HFFc6 (cell line): ENCODE measurements at places on chromosomes 12 and 14. TPM values are rescaled to one million over a fixed set of nuclear protein-coding genes. Genes with fewer than 3 reads are reported as not detected.

- no peak for DNase-seq
- peaks cover 17% of the 10 kb centered on the region for H3K4me1 ChIP-seq
- H3K4me3 ChIP-seq = no peak overlapping the region
- no peak overlapping the region; the same call in 1 of the 2 replicates for H3K27ac ChIP-seq
- H3K36me3 ChIP-seq = peaks cover 21% of the 10 kb centered on the region
- H3K27me3 ChIP-seq = no peaks in the 10 kb centered on the region
These were observed 74.5 kb upstream of the ATF1 start for GRCh38 chr12:50689437-50689836.

DNA sequence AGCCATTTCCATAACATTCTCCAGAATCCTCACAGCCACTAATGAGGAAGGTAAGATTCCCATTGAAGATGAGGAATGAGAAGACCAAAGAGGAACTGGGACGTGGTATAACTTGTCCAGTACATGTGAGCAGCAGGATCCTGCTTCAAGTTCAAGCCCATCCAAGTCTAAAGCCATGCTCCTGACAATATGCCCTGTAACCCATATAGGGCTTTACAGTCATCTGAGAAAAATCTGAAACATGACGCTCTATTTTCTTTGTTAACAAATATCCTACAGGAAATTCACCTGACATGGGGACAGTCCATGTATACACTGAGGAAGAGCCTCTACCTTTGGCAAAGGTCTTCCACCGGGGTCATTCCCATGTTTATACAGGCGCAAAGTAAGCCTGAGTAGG, 3.1 kb upstream of the ACTR6 start:
- no peaks in the 10 kb centered on the region for H3K36me3 ChIP-seq
- H3K27ac ChIP-seq = no peak overlapping the region
- no peaks in the 10 kb centered on the region for H3K4me1 ChIP-seq
- no peak overlapping the region for H3K4me3 ChIP-seq

- no peak for DNase-seq
- H3K4me1 ChIP-seq = no peaks in the 10 kb centered on the region; the same call in 1 of the 2 replicates
- H3K36me3 ChIP-seq = no peaks in the 10 kb centered on the region
- no peak overlapping the region for H3K27ac ChIP-seq
- H3K27me3 ChIP-seq = peaks cover 7% of the 10 kb centered on the region
These were observed 95.7 kb downstream of the PPM1A start for GRCh38 chr14:60344751-60345150.

DNA sequence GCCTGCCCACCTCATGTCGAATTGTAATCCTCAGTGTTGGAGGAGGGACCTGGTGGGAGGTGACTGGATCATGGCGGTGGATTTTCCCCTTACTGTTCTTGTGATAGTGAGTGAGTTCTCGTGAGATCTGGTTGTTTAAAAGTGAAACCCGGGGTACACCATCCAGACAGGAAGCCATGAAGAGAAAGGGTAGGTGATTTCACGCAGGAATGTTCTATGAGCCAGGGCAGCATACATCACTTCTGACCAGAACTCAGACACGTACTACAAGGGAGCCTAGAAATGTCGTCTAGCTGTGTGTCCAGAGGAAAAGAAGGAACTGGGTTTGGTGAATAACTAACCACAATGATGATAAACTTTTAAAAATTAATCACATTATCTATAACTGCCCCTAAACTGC, 80.6 kb downstream of the ANO4 start:
- DNase-seq = no peak
- H3K27ac ChIP-seq = no peak overlapping the region
- no peak overlapping the region for H3K4me3 ChIP-seq
- H3K27me3 ChIP-seq = no peaks in the 10 kb centered on the region
- no peaks in the 10 kb centered on the region for H3K36me3 ChIP-seq

DNA sequence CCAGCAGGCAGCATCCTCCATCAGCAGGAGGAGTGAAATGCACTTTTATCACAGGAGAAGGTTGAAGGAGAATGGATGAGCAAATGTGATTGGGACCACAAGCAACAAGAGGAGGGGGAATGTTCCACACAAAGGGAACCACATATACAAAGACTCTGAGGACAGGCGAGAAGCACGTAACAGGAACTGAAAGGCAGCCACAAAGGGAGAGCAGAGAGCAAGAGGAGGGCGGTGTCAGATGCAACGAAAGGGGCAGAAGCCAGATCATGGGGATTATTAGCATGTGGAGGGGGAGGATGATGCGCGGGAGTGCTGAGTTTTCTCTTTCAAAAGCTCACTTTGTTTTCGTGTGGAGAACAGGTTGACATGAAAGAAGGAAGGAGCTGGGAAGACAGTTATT, 241.1 kb downstream of the SPTSSA start:
- H3K36me3 ChIP-seq = no peaks in the 10 kb centered on the region
- no peak overlapping the region for H3K27ac ChIP-seq
- H3K4me1 ChIP-seq = no peaks in the 10 kb centered on the region
- no peak overlapping the region for H3K4me3 ChIP-seq
- H3K27me3 ChIP-seq = no peaks in the 10 kb centered on the region

- H3K27me3 ChIP-seq = no peaks in the 10 kb centered on the region
- H3K36me3 ChIP-seq = no peaks in the 10 kb centered on the region
- no peak for DNase-seq
- H3K27ac ChIP-seq = no peak overlapping the region
These were observed 69.7 kb downstream of the ARF6 start for GRCh38 chr14:49962621-49963020.

DNA sequence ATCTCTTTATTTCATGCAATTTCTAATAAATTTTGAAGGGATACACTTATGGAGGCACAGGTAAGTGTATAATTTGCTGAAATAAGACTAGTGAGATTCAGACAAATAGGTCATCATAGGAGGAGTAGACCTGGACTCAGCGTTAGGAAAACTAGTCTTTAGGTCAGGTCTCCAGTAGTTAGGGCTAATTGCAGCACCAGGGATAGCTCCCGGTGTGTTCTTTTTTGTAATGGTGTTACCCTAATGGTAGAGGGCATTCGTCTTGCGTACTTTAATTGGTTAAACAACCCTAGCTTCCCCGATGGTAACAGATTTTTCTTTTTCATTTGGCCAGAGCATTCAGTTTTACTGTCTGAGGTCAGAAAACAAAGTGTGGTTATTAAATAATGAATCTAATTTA, 64.9 kb downstream of the ARID2 start:
- H3K4me1 ChIP-seq = no peaks in the 10 kb centered on the region
- no peak overlapping the region for H3K27ac ChIP-seq
- H3K27me3 ChIP-seq = no peaks in the 10 kb centered on the region
- DNase-seq = no peak
- no peaks in the 10 kb centered on the region for H3K36me3 ChIP-seq

DNA sequence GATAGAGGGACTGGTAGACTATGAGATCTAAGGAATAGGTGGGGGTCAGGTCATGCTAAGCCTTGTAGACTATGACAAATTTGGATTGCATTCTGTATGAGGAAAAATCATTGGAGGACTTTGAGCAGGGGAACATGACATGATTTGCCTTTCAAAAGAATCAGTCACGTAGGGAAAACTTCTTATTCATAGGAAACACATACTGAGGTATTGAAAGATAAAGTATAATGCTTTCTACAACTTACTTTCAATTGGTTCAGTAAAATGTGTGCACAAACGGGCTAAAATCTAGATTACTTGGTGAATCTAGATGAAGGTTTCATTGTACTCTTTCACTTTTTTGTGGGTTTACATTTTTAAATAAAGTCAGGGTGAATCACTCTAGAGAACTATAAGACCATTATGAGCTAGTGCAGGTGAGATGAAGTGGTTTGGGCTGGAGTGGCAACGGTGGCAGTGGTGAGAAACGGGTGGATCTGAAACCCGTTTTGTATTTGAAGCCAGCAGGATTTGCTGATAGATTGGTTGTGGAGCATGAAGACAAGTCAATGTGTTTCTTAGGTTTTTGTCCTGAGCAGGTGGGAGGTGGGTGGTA, 6.7 kb downstream of the BBS10 start:
- DNase-seq = peak; percentile 41
- H3K27me3 ChIP-seq = no peaks in the 10 kb centered on the region
- peaks cover 85% of the 10 kb centered on the region for H3K4me1 ChIP-seq
- no peaks in the 10 kb centered on the region for H3K36me3 ChIP-seq

DNA sequence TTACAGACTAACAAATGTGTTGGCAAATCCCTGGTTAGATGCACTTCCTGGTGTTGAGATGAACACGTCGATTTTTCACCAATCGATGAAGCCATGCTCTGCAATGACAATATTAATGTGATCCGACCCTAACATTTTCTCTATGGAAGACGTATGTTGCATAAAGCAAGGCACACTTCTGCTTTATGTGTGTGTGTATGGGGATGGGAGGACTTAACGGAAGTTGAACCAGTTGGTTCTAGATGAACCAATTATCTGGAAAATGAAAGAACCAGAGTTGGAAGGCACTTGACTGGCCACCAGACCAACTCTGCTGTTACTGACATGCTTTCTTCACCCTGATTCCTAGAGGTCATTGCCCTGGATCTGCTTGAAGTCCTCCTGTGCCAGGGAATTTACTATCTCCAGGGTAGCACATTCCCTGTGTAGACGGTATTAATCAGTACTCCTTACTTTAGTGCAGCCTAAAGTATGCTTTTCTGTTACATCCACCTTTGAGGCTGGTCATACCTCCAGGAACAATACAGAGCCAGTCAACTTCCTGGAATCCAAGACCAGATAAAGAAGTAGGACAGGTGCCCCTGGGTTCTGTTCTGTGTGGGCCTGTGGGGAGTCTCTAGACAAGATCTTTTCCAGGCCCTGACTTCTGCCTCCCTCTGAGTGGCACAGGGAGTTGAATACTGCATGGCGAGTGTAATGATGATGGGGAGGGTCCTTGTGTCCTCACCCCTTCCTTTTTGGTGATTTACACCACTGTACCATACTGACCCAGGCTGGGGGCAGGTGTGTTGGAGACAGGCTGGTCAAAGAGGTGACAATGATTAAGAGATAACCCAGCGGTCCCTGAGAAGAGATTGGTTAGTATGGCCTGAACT, 4.1 kb downstream of the SDR39U1 start:
- H3K27me3 ChIP-seq = peaks cover 7% of the 10 kb centered on the region
- H3K4me1 ChIP-seq = peaks cover 42% of the 10 kb centered on the region
- no peak for DNase-seq
- H3K4me3 ChIP-seq = no peak overlapping the region
- peaks cover 25% of the 10 kb centered on the region for H3K36me3 ChIP-seq
- H3K27ac ChIP-seq = 0 out of 2 replicates have a peak overlapping the region, but pooled peaks have one; percentile 2

DNA sequence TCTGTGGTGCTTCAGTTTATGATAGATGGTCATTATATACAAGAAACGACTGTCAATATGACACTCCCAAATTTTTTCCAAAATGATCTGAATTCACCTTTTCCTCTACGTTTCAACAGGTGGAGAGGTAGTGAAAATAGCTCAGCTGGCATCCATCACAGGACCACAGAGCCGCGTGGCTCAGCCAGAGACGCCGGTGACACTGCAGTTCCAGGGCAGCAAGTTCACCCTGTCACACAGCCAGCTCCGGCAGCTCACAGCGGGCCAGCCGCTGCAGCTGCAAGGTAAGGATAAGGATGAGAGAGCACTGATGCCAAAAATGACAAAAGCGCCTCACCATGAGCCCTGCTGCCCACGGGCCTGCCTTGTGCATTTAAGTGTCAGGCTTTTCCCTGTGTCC, 73.9 kb downstream of the EP400 start:
- no peak for DNase-seq
- H3K36me3 ChIP-seq = peaks cover 36% of the 10 kb centered on the region; the same call in 1 of the 2 replicates
- no peak overlapping the region for H3K27ac ChIP-seq
- H3K4me3 ChIP-seq = no peak overlapping the region
- no peaks in the 10 kb centered on the region for H3K27me3 ChIP-seq

- H3K27me3 ChIP-seq = peaks cover 11% of the 10 kb centered on the region
- H3K27ac ChIP-seq = no peak within 1 kb of the TSS
- H3K4me3 ChIP-seq = no peak within 1 kb of the TSS
- DNase-seq = no peak
- peaks cover 7% of the 10 kb centered on the region for H3K4me1 ChIP-seq
- no peaks in the 10 kb centered on the region for H3K36me3 ChIP-seq
These were observed at the start of gene TMEM233 for GRCh38 chr12:119593578-119594398. Gene TMEM233 (plus strand): TSS chr12:119593774. CDS start chr12:119593849, 75 bp downstream.

DNA sequence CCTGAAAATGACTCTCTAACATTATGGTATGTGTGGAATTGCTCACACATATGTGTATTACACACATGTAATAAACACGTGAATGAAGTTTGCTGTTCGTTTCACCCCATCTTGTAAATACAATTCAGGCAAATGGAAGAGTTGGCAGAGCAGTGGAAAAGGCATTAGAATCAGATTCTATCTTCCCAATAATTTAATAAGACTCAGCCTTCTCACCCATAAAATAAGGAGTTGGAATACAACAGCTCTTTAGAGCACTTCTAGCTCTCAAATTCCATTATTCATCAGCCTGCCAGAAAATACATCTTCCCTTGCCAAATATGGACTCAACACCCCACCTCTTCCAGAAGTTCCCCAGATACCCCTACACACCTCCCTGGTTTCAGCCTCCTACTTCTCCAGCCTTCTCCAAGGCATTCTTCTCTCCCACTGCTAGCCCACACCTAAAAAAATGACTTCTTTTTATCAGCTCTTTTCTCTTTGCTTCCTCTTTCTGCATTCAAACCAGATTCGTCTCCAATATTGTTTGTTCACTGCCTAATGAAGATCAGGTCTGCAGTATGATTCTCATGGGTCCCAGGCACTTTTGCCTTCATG, 66.2 kb upstream of the DYRK2 start:
- peaks cover 8% of the 10 kb centered on the region for H3K4me1 ChIP-seq
- peaks cover 2% of the 10 kb centered on the region for H3K27me3 ChIP-seq
- H3K27ac ChIP-seq = no peak overlapping the region
- no peaks in the 10 kb centered on the region for H3K36me3 ChIP-seq
- H3K4me3 ChIP-seq = no peak overlapping the region
- no peak for DNase-seq

DNA sequence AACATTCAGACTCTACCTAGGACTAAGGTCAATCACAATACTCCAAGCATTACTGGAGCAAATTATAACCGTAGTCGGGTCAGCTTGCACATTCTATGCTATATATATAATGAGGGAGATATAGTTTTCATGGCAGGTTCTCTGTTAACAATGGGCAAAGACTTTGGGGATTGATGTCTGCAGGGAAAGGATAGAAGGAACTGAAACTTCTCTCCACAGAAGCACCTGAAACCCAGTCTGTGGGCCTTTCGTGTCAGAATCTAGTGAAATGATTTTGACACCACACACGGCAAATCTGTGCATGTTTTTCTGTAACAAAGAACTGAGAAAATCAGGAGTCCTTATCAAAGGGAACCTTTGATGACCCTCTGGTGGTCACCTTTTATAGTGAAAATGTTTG, 847.4 kb downstream of the NRXN3 start:
- peaks cover 45% of the 10 kb centered on the region for H3K4me1 ChIP-seq
- DNase-seq = no peak
- no peaks in the 10 kb centered on the region for H3K27me3 ChIP-seq
- H3K36me3 ChIP-seq = peaks cover 5% of the 10 kb centered on the region; the same call in 1 of the 2 replicates
- no peak overlapping the region for H3K4me3 ChIP-seq

The CLEC7A gene
- total RNA-seq = not detected in 3 replicates

The KLHL33 gene
- total RNA-seq = not detected in 2 replicates

The SLC39A2 gene
- total RNA-seq = not detected in 3 replicates

The ALDH2 gene
- total RNA-seq = 15.9 to 42.7 TPM (median 39.6 TPM) in 3 replicates

The FAM181A gene
- not detected in 3 replicates for total RNA-seq

The SPTB gene
- total RNA-seq = 0.58 to 1.3 TPM (median 0.68 TPM) in 3 replicates

The AQP6 gene
- not detected in 3 replicates for total RNA-seq
